ENCODE measurements at places on chromosomes 2 and 18.

GRCh38 chr2:38106405-38107094 is 30.6 kb upstream of the CYP1B1 start:
- no peak for DNase-seq

- no peak for DNase-seq
Measured at GRCh38 chr18:1094409-1094808, 189.7 kb downstream of the ADCYAP1 start.

GRCh38 chr18:5510135-5510846 is 33.5 kb downstream of the EPB41L3 start:
- DNase-seq: no peak

DNA sequence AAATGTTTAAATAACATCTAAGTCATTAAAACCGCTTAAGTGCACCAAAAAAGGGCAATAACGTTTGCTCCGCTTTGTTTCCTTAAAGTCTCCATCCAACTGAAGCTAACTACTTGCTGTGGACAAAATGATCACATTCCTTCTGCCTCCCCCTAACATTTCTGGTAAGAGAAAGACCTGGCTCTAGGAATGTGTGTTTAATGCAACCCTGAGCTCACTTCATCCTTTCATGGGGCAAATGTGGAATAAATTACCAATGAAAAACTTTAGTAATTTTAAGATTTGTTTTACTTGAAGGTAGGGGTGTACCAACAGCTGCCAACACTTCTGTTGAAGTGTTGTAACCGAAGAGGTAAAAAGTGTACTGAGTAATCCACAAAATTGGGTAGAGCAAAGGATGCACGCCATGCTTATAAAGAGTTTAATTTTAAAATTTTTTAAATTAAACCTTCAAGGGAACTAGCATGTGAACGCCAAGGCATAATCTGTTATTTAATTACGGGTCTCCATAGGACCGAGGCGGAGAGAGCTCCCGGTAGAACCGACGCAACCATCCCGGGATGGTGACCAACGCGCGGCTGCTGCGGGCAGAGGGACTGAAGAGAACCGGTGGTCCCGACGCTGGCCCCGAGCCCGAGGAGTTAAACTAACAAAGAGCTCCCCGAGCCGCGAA is 1.1 kb downstream of the HNRNPLL start:
- DNase-seq: no peak

DNA sequence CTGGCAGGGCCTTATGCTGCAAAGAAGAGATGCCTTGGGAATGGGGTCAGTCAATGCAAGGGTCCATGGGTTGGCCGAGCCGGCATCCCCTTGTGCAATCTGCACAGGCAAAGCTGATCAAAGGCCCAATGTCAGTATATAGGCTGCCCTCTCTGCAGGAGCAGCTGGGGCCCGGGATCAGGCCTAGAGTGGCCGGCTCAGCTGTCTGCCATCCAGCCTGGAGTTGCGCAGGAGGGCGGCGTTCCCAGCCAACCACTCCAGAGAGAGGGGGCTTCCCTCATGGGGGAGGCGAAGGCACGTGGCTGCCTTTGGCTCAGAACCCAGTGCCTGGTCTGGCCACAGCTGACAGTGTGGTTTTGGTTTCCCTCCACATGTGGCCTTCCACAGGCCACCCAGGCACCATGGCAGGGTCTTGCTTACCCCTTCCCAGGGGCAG is 3.9 kb downstream of the INPP5D start:
- DNase-seq: no peak

DNA sequence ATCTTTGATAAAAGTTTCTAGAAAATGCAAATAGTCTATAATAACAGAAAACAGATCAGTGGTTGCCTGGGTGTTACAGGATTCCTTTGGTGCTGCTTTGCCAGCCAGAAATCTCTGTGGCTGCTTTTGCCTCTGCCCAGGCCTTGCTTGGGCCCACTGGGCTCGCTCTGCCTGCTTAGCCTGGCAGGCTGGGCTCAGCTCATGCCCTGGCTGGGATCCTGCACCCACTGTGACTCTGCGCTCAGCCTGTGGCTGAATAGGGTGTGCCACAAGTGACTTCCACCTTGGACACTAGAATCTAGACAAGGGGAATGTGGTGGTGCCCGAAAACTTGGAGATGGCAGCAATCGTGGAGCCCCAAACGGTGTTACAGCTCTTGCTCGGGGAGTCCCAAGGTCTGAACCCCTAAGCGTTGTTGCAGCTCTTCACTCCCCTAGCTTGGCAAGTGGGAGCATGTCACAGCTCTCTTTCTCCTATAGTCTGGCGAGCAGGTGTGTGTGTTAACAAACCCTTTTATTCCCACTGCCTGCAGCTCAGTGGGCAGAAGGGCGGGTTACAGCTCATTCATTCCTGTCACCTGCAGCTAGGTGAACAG is 50.9 kb downstream of the FBXO48 start:
- no peak for DNase-seq

GRCh38 chr2:206585335-206585734 is 57.0 kb upstream of the FAM237A start:
- no peak for DNase-seq

DNA sequence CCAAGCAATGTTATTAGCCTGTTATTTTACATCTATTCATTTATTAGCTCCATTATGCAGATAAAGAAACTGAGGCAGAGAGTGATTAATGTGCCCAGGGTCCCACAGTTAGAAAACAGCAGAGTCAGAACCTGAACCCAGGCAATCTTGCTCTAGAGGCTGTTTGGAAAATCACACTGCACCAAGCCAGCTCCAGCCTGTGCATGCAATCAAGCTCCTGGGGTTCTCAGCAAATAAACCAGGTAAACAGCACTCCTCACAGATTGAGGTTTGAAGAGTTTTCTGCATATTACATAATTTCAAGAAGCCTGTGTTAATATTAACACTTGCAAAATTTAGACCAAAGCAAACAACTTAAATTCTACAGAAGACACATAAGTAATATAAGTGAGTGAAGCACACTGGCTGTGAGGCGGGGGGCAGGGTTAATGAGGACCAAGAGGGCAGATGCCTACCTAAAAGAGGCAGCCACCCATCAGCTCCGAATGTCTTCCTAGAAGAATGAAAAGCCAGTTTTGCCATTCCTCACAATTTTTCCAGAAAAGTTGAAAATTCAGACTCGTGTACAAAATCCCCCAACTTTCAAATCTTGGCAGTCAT is 35.4 kb downstream of the CACNB4 start:
- DNase-seq: no peak
